Stimulated activated CD4-positive, alpha-beta T cell treated with anti-CD3 and anti-CD28 coated beads, Interleukin-1b, Interleukin-23, amount 100 ng/mL, for 24 hours (primary cell): ENCODE measurements at places on chromosomes 6 and 20.

DNA sequence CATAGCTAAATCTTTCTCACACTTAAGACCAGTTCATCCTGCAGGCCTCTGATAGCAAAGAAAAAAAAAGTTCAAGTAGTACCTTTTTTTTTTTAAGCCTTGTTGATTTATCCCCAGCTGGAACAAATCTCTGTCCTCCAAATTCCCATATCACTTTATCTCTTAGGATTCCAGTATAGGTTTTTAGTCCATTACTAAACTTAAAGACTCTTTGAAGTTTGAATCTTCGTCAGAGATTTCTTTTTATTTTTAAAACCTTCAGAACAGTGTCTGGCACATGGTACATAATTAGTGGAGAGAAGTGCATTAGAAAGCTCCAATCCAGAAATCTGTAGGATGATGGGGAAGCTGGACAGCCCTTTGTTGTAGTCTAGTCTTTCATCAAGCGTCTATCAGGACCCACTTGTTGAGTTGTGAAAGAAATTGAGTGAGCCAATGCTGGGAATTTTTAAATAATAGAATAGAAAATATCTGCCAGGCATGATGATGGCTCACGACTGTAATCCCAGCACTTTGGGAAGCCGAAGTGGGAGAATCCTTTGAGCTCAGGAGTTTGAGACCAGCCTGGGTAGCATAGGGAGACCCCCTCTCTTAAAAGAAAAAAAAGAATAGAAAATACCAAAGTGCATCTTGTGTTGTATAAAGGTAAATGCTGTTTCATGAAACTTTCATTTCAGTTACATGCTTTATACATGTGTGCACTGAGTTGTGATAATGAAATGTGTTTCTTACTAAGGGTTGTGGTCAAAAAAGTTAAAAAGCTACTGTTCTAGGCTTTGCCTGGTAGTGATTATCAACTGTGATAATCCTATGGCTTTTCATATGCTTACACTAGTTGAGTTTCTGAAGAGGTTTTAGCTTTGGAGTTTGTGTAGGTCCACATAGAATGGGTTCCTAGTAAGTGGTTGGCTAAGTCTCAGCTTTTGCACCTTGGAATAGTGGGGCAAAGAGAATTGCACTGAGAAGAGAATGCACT, 3.2 kb downstream of the NFYA start:
- DNase-seq: no peak

DNA sequence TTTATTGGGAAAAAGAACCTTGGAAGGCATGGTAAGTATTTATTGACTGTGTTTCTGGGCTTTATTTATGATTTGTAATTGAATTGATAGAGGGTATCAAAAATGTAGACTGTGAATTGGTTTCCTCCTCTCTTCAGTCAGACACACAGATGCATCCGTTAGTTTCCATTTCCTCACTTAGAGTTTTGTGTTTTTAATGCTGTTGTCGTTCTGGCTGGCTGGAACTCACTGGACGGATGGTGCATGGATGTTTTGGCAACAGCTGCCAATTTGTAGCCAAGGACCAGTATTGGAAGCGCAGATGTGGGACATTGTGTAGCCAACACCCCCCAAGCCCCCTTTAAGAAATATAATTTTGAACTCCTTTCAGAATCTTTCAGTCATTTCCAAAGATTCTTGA, 134.5 kb downstream of the JARID2 start:
- DNase-seq: no peak

DNA sequence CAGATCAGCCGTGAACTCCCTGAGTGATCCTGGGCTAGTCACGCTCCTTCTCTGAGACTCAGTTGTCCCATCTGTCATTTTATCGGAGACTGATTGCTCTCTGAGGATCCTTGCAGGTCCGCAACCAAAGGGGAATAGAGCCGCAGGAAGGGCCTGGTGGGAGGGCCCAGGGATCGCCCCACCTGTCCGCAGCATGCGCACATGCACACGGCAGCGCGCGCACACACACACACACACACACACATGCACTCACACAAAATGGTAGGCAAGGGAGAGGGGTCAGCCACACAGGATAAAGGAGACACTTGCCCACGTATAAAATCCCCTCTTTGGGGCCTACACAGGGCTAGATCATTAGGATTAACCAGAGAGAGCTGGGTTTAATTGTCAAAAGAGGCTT, 95.6 kb upstream of the FOXP4 start:
- no peak for DNase-seq

GRCh38 chr6:138467901-138468300, 31.4 kb downstream of the NHSL1 start:
- DNase-seq: no peak

DNA sequence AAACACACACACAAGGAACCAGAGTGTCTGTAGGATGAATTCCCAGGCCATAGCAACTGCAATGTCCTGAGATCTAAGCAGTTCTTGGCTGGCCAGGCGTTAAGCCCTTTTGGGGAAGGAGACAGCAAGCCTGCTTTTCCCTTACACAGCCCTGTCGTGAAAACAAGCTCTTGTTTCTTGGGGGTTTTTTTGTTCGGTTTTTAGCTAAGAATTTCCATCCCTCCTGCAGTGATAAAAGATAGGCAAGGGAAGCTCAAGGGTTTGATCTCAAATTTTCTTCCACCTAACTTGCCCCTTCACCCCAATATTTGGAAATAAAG, 1.5 kb downstream of the TNFRSF21 start:
- no peak for DNase-seq

DNA sequence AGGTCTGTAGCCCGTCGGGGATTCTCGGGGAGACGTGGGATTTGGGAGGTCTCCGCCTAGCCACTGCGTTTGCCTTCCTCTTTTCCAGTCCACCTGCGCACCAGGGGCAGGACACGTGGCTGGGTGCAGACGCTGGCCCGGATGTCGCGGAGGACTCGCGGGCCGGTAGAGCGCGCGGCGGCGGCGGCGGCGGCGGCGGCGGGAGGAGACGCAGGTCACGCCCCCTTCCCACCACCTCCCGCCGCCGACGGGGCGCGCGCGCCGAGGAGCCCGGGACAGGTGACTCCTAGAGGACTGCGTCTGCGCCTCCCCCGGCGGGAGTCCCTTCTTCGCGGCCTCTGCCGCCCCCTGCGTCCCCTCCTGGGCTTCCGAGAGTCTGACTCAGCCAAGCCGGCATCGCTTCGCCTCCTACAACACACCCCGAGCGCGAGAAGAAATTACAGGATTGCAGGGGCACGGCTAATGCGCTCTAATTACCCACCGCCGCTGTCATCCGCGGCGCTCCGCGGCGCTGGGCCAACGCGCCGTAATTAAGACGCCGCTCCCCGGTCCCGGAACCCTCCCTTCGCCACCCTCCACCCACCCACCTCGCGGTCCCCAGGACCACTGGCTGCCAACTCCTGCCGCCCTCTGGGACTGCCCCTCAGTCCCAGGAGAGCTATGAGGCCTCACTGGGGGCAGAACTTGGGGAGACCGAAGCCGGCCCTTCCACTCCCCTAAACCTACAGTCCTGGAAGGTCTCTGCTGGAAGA, 124.5 kb downstream of the MRPL14 start:
- peak; percentile 58 for DNase-seq

DNA sequence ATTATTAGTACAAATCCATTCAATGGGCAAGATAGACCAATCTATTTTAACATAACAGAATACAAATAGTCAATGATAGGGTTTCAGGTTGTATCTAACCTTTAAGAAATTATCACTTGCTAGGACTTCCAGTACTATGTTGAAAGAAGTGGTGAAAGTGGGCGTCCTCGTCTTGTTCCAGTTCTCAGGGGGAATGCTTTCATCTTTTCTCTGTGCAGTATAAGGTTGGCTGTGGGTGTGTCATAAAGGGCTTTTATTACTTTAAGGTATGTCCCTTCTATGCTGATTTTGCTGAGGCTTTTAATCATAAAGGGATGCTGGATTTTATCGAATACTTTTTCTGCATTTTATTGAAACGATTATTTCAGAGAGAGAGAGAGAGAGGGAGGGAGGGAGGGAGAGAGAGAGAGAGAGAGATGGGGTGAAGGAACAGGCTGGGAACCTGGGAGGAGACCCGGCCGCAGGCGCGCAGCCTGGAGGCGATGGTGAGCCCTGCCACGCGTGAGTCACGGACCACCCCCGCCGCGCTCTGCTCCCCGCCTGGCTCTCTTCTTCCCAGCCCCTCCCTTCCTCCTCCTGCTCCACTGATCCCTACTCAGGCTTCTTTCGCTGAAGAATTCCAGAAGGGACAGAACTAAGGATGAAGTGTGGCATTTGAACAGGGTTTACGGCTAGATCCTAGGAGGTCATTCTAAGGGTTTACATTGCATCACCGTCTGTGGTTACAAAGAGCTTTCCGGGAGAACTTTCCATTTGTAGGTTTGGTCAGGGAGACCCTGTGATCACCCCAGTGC, 45.5 kb upstream of the HLA-E start:
- DNase-seq: no peak

DNA sequence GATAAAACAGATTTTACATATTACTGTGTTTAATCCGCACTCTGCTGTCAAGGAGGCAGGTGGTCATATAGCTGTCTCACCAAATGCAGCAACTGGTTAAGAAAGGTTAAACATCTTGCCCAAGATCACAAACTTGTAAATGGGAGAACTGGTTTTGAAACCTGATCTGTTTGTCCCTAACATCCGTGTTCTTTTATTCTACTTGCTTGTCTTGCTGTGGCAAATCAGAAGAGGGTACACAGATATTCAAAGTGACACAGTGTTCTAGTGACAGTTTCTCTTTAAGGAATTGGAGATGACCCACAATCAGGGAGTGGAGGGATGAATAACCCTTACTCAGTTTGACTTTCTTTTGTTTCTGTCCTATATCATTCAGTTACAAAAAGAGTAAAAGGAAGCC, 83.0 kb upstream of the SGK1 start:
- DNase-seq: no peak

GRCh38 chr6:125183391-125183790, 29.8 kb downstream of the TPD52L1 start:
- no peak for DNase-seq

DNA sequence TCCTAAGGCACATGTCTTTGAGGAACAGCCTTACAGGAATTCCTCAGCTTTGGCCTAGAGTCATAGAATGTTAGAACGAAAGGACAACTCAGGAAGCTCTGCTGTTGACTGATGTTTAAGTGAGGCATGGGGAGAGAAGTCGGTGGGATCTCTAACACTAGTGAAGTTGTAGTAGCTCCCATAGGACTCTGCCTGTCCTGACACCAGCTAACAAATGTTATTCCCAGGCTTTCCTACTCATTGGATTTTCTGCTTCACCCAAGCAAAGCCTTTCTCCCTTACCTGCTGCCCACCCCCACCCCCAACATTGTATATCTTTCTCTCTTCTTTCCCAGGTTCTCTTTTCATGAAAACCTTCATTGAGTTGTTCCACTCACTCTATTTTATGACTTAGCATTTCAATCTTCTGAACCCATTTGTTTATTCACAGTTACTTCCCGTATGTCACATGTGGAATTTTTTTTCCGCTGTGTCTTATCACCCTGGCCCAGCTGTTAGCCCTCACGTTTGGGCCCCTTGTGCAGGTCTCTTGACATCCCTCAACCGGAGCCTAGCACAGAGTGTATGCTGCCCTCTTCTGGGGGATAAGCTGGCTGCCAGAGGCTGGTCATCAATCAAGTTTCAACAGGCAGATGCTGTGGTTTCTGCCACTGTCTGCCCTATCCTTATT, 39.2 kb upstream of the RNF8 start:
- no peak for DNase-seq

GRCh38 chr6:114042267-114043016, 71.5 kb upstream of the HDAC2 start:
- DNase-seq: no peak

GRCh38 chr20:51420805-51421204, 121.7 kb downstream of the NFATC2 start:
- DNase-seq: no peak

DNA sequence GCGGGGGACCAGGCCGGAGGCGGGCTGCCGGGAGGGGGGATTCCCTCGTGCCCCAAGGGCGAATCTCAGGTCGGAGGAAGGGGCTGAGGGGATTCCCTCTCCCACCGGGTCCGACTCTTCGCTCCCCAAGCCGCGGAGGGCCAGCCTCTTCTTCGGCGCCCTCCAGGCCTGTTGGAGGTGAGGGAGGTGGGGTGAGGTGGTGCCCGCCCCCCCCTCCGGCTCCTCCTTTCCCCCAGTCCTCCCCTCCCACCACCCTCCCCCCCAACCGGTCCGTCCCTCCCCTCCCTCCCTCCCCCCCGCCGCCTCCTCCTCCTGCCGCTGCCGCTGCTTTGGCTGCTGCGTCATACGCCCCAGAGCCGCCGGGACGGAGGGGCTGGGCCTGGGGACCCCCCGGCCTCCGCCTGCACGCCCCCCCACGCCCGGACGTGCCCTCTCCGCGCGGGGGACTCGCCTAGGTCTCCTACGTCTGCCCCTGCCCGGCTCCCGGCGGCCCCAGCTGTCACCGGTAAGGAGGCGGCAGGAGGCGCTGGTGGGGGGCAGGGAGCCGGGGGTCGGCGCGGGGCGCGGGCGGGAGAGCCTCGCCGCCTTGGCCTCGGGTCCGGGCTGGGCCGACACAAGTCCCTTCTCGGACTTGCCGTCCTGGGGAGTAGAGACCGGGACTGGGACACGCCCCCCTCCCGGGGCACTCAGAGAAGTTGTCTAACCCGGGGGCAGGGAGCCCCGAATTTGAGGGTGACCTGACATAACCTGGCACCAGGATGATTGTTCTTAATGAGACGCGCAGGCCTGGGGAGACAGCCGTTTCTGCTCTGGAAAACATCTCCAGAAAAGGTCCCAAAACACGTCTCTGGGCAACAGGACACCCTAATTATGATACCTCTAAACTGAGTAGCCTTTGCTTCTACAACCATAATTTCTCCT, at the start of gene PHF1:
PHF1 (plus strand) TSS at position 304 of the 921 bp plus-strand sequence. CDS start 1,250 bp downstream, outside the sequence.
- DNase-seq: peak; percentile 69

DNA sequence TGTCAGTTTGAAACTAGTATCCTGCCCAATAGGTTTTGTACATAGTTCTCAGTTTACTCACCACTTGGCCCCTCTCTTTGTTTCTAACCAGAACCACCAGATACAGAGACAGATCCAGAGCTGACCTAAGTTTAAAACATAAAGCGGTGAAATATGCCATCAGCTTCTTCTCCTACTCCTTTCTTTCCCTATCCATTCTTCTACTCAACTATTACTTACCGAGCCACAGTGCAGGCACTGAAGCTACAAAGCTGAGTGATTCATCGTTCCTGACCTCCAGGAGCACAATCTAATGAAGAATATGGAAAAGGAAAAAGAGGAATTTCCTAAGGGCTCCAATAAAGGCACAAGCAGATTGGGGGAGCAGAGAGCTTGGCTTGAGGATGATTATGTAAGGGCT, 286.0 kb downstream of the FOXC1 start:
- no peak for DNase-seq

DNA sequence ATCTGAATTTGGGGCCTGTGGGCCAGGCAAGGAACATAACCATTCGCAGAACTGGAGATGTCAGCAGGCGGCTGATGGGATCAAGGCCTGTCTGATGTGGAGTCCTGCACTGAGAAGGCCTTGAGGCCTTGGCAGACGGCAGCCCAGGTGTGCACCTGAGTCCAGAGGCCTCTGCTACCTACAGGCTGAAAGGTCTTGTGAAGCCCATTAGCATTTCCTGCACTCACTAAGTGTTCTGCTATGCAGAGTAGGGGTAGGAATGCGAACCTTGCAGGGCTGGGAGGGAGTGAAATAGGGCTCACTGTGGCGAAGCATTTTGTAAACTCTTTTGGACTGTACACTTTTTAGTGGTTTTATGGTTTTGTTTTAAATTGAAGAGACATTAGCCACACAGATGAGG, 48.3 kb upstream of the RNF24 start:
- no peak for DNase-seq

- no peak for DNase-seq
Observed at GRCh38 chr20:9374072-9374471, 140.3 kb upstream of the LAMP5 start.
